ENCODE measurements at places on chromosomes 12 and 14.

- no peak for DNase-seq
Measured at GRCh38 chr12:82436354-82436753, 78.0 kb downstream of the METTL25 start.

DNA sequence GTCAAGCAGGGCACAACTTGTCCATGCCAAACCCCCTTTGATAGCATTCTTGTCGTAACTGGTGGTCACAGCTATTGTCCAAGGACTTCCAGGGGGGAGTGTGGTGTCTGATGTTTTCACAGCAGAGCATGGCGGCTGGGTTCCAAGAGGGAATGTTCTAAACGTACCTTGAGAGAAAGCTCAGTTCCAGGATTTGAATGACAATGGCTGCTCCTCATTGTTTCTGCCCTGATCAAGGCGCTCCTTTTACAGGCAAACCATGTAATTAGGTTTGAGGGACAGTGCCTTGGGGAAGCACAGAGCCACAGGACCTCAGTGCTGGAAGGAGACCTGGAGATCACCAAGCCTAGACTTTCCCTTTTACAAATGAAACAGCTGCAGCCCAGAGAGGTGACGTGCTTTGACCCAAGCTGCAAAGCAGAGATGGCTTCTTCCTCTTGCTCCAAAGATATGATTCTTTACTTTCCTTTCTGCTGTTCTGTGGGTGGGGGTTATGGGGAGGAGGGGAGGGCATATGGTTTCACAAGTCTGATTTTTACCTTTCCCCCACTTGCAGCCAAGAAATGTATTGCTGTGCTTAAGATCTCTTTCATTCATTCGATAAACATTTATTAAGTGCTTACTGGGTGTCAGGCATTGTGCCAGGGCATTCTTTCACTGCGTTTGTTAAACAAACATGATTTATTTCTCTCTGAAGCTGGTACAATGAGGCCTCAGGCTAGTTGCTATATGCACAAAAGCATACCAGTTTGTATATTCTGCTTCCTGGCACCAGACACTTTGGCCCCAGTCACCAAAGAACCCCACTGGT is 172.8 kb downstream of the KTN1 start:
- DNase-seq, result peak; percentile 78

DNA sequence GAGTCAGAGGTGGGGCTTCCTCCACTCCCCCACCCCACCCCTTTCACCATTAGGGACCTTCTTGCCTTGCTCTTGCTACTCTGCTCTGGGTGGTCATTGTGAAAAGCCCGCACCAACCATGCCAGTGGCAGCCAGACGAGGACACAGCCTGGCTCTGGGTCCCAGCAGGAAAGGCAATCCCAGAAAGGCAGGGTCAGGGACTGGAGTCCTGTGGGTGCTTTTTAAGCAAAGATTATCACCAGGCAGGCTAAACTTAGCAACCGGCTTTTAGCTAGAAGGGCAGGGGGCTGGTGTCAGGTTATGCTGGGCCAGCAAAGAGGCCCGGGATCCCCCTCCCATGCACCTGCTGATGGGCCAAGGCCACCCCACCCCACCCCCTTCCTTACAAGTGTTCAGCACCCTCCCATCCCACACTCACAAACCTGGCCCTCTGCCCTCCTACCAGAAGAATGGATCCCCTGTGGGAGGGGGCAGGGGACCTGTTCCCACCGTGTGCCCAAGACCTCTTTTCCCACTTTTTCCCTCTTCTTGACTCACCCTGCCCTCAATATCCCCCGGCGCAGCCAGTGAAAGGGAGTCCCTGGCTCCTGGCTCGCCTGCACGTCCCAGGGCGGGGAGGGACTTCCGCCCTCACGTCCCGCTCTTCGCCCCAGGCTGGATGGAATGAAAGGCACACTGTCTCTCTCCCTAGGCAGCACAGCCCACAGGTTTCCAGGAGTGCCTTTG is 1.2 kb upstream of the GAPDH start:
- peak; percentile 90 for DNase-seq

DNA sequence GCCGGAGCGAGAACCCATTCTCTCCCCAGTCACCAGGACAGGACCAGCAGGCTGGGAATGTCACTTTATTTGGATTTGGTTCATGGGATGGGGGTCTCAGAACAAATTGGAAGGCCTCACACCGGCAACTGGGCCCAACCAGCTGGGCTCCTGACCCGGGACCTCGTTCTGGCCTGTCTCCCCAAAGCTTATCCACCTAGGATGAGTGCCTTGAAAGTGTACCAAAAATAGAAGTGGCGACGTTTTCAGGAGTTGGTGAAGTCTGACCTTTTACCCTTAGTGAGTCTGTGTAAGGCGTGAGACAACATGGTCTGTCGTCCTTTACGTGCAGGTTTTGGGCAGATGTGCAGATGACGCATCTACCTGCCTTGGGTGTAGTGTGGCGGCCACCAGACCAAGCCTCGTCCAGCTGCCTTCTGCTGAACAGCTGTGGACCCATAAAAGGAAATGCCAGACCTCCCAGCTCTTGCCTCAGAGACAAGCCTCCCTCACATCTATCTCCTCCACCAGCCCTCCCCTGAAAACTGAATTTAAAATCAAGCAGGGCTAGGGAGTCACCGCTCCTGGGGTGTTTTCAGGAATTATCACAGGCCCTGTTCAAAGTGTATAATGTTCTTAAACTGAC is 36.6 kb upstream of the CLMN start:
- no peak for DNase-seq

DNA sequence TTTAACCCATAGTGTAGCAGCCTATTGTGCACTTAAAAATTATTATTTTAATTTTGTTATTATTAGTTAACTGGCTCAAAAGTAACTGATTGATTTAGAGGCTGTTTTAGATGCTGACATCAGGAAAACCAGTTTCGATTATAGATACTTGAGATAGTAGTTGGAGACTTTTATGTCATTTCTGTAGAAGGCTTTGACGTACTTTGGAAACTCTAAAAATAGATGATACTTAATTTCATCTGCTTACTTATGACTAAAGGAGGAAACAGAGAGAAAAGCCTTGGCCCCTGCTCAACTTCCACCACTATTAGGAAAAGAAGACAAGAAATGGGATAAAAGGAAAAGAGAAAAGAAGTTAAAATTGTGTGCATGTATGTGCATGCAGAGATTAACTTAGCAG is 219.3 kb upstream of the HMGA2 start:
- DNase-seq, result peak; percentile 64

DNA sequence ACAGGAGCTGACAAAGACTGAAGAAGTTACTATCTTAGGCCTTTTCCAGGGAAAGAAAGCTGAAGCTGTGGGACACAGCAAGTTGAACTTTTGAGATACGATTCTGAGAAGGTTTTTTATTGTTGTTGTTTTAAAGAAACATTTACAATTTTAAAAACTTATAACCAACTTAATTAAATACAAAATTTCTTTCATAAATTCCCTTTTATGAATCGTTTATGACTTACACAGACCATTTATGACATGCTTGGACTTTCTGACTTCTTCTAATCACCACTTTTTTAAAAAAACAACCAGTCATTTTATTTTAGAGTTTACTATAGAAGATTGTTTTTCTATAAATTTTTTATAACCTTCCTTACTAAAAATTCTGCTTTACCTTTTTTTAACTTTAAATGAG is 68.7 kb downstream of the DHRS2 start:
- peak; percentile 1 for DNase-seq

DNA sequence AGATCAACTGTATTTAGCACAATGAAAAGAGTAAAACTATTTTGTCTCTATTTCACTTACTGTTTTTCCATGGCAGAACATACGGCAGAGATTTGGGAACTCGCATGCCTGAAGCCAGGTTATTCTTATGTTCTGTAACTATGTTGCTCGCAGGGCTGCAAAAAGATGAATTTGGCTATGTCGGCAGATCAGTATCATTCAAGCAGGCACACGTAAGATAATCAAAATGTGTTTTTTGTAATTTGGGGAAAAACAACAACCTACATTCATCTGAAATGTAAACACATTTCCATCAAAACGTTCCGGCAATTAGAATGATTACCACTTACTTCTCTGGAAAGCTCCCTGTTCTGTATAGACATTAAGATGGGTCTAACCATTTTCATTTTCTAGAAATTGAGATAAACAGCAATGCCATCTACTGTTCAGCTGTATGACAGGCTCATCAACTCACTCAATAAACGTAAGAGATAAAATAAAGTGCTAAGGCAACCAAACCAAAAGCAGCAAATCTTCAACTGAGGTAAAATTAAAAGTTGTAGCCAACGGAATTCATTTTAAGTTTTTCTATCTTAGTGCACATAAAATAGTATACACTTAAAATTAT is 13.0 kb downstream of the GTSF1 start:
- no peak for DNase-seq

DNA sequence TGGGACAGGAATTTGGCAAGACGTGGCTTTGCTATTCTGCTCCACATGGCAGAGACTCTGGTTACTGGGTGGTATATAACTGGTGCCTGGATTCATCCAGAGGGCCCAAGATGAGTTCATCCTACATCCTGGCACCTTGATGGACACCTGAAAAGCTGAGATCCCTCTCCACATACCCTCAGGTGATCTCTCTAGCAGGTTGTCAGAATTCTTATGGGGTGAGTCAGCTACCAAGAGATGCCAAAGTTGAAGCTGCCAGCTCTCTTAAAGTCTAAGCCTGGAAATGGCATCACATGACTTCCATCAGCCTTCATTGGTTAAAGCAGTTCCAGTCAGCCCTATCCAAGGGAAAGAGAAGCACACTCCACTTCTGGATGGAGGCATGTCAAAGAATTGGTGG is 300.7 kb upstream of the SEL1L start:
- no peak for DNase-seq
